Fibroblast of the aortic adventitia (primary cell): ENCODE measurements at places on chromosomes 12 and 14. TPM values are rescaled to one million over a fixed set of nuclear protein-coding genes. Genes with fewer than 3 reads are reported as not detected.
A peak's percentile ranks its signal among the peaks of the same experiment; 100 is the strongest.

GRCh38 chr12:24224401-24224800 lies 274.9 kb upstream of the SOX5 start:
- no peak for DNase-seq

Gene ABCC9
- total RNA-seq, result 20.0 and 20.3 TPM in 2 replicates

GRCh38 chr12:87304406-87304805 lies 724.8 kb downstream of the C12orf50 start:
- no peak for DNase-seq

DNA sequence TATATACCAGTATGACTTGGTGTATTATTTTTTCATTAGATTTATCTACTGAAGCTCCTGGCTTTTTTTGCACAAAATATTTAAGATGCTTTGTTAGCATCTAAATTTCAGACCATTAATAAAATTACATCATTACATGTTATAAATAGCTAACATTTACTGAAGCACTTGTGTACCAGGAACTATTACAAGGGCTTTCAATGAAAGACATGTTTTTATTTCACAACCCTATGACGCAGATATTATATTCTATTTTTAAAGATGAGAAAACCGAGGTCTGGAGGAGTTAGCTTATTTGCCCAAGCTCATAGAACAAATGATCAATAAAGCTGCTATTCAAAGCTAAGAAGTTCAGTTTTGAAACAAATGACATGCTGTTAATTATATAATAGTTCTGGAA lies 420.4 kb upstream of the DCN start:
- peak; percentile 0 for DNase-seq

Gene CCDC184
- total RNA-seq, result 0.63 and 1.1 TPM in 2 replicates

DNA sequence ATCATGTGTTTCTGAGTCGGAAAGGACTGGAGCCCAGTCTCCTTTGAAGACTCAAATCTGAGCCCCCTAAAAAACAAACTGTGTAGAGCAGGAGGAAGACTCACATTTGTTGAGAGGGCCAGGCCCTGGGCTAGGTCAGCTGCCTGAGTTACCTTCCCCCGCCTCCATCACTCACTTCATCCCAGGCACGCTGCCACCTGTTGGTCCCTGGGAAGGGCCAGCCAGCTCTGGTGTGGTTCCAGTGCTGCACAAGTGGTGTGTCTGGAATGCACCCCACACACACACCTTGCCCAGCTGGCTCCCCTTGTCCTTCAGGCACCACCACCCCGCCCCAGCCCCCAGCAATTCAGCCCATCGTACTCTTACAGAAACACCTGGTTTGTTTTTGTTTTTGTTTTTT lies 9.0 kb downstream of the MVK start:
- DNase-seq, result no peak

- no peak for DNase-seq
Observed at GRCh38 chr12:60872219-60872618, 1276.4 kb downstream of the SLC16A7 start.

- no peak for DNase-seq
Observed at GRCh38 chr12:101729842-101730241, 9.4 kb downstream of the SYCP3 start.

- DNase-seq, result no peak
Observed at GRCh38 chr12:109765446-109765810, 51.8 kb downstream of the FAM222A start.

Gene KRT83
- not detected in 2 replicates for total RNA-seq

GRCh38 chr12:2268471-2269286 lies 215.9 kb downstream of the CACNA1C start:
- peak; percentile 95 for DNase-seq

DNA sequence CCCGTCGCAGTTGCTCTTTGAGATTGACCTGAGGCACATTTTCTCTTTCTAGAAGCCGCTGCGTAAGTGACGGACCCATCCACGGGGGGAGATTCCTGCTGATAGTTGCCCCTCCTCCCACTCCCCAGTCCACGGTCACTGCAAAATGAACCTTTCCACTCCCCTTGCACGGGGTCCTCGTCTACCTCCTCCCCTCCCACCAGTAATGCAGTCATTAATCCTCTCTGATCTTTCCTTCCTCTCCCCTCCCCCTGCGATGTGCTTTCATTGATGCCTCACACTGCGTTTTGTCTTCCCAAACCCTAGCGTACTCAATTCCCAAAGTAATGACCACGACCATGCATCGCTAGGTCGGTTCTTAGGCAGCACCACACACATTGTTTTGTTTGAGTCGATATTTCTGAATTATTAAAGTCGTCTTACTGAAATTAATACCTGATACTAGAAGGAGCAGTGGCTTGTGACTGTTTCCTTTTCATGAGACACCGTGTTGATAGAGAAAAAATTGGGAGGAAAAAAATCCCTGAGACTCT lies 857 bp downstream of the ETNK1 start:
- peak; percentile 36 for DNase-seq

Gene TMPRSS12
- not detected in 2 replicates for total RNA-seq

Gene SDR9C7
- total RNA-seq, result not detected in 2 replicates

DNA sequence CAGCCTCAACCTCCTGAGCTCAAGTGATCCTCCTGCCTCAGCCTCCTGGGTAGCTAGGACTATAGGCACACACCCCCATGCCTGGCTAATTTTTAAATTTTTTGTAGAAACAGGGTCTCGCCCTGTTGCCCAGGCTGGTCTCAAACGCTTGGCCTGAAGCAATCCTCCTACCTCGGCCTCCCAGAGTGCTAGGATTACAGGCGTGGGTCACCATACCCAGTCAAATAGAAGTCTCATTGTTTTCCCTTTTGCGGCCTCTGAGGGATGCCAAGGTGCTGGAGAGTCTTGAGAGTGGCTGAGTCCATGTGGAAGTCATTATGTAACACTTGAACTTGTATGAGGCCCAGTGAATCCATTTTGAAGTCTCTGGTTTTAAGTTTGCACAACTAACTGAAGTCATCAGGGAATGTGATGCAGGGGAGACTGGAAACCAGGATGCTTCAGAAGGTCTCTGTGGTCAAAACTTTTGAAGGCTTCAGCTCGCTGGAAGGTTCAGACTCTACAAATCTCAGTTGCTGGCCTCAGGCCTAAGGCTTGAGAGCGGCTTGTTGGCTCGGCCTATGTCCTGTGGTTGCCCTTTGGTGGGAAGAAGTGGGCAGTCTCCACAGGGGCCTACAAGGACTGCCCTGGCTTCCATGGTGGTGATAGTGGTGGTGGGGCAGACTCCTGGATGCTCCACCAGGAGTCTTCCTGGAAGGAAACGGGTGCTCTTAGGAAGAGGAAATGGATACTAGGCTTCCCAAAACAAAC lies 29.2 kb downstream of the GALNT16 start:
- no peak for DNase-seq

Gene LRRIQ1
- total RNA-seq, result 1.5 and 2.7 TPM in 2 replicates

Gene BAG5
- 20.9 and 37.9 TPM in 2 replicates for total RNA-seq

Gene KRT86
- total RNA-seq, result not detected in 2 replicates

DNA sequence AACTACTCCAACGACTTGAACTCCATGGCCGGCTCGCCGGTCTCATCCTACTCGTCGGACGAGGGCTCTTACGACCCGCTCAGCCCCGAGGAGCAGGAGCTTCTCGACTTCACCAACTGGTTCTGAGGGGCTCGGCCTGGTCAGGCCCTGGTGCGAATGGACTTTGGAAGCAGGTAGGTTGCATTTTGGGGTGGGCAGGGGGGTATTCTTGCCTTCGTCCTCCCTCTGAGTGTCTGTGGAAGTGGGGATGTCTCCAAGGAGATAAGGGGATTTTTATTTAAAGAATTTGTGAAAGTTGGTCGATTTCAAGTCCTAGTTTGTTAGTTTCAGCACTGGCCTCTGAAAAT lies 1.3 kb downstream of the ASCL1 start:
- DNase-seq, result no peak

GRCh38 chr14:92351750-92352149 lies 28.8 kb downstream of the SLC24A4 start:
- no peak for DNase-seq

GRCh38 chr12:70393787-70394499 lies 27.9 kb downstream of the KCNMB4 start:
- peak; percentile 22 for DNase-seq

GRCh38 chr12:11568762-11569478 lies 80.6 kb upstream of the ETV6 start:
- DNase-seq, result no peak

DNA sequence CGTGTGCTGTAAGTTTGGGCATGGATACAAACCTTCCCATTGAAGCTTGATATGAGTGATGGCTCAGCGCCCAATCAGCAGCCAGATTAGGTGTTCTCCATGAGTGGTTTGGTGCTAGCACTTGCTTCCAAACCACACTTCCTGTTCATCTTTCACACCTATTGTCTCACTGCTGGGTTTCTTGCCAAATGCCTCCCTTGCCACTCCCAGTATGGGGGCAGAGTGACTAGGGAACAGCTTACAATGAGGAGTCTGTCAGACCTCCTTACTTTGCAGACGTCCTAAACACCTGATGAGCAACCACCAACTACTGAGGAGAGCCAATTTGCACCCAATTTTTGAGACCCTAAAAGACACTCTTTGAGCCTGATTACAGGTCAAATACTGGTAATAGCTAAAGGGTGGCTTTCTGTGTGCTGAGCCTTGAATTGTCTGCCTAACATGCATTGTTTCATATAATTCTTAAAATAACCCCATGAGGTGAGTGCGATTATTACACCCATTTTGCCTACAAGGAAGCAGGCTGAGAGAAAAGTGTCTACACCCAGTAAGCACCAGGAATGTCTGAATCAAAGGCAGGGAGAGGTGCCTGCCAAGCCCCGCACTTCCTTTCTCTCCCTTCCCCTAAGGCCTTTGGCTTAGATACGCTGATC lies 48.4 kb upstream of the FOS start:
- peak; percentile 67 for DNase-seq

DNA sequence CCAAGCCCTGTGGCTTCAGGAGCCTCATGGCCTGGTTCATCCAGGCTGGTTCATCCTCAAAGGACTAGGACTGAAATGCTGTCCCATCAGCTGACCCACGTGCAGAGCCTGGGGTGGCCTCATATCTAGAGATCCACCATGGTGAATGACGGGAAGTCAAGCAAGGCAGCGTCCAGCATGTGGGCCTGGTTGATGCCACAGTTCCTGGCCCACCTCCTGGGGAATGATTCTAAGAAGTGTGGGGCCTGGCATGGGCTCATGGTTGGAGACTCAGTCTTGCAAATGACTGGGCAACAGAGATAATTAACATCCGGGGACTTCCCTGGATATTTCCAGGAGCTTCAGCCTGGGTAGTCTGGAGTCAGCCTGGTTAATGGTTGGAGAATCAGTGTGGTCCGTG lies 302.4 kb upstream of the SFSWAP start:
- DNase-seq, result no peak

DNA sequence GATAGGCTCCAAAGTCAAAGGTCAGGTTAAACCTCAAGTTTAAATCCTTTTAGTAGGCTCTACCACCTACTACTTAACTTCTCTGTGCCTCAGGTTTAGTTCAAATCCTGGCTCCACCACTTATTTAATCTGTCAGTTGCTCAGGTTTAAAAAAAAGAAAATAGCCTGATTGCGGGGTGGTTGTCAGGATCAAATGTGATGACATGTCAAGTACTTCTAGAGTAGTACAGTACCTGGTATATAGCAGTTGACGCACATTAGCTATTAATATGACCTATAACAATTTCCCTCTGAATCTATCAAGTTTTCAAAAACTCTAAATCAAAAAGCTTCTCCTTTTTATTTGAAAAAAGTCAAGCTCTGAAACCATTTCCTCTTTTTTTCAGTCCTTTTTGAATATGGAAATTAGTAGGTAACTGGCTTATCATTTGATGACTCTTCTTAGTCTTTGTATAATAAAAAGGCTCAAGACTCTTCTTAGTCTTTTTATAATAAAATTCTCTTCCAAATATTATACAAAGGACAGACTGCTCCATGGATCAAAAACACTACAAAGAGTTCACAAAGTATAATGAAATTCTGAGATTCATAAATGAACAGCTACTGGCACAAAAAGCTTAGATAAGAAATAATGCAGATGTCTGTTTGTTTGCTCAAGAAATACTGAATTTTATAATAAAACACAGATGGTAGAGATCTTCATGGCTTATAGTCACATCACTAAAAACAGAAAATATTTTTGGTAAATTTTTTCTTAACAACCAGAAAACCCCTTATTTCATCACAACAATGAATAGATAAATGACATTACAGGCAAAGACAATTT lies 5.0 kb downstream of the OSBPL8 start:
- no peak for DNase-seq

Gene CYP27B1
- 0.45 TPM in 1 of 2 replicates, not detected in the other for total RNA-seq

GRCh38 chr12:111367661-111368221 lies 1.2 kb downstream of the PHETA1 start:
- DNase-seq, result peak; percentile 24

Gene HRK
- total RNA-seq, result 0.41 TPM in 1 of 2 replicates, not detected in the other

DNA sequence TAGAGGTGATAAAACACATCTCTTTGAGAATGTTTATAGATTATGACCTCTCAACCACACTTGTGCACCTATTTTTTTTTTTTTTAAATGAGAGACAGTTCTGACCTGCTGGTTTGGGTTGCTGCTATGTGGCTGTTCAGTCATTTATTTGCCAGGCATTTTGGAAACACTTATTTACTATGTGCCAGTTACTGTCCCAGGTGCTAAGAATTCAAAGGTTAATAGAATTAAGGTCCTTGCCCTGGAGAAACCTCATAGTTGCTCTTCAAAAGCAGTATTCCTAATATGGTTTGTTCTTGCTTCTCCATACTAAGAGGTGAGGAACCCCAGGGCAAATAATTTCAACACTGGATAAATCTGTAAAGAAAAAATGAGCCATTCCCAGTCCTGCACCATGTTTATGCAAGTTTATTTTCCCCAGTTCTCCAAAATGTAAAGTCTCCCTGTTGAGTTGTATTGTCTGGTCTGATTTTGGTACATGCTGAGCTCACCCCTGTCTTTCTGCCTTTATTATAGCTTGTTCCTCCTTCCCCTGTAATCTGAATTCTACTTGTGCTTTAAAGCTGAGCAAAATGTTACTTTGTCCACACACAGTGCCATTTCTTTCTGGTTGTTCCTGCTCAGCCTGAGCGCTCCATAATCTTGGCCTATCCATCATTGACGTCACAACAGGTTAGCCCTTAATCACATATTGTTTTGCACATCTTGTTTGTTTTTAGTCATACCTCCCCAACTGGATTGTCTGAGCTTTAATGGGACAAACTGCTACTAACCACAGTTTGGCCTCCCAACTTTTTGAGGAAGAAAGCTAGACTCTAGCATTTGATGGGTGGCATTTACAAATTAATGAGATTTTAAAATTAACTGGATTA lies 56.7 kb downstream of the SRGAP1 start:
- no peak for DNase-seq

DNA sequence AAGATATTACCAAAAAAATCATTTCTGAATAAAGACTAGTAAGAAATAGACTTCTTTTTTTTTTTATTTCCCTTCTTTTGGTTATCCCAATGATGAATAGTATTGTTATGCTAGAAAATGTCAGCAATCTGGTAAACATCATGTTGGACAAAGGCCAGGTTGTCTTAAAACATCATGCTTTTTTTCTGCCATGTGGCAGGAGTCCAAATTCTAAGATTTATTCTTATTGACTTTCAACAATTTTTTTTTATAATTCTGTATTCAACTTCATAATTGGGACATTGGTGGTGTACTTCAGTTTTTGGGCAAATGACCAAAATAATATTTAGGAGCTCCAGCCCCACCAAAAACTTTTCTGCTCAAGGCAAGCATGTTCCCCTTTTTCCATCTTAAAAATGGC lies 10.5 kb downstream of the DCN start:
- DNase-seq, result peak; percentile 57
